ENCODE measurements at places on chromosomes 4 and X.

GRCh38 chr4:102620697-102621497 is 119.7 kb downstream of the NFKB1 start:
- DNase-seq, result peak; percentile 57

GRCh38 chrX:17669891-17670290 is 67.4 kb upstream of the SCML1 start:
- no peak for DNase-seq

DNA sequence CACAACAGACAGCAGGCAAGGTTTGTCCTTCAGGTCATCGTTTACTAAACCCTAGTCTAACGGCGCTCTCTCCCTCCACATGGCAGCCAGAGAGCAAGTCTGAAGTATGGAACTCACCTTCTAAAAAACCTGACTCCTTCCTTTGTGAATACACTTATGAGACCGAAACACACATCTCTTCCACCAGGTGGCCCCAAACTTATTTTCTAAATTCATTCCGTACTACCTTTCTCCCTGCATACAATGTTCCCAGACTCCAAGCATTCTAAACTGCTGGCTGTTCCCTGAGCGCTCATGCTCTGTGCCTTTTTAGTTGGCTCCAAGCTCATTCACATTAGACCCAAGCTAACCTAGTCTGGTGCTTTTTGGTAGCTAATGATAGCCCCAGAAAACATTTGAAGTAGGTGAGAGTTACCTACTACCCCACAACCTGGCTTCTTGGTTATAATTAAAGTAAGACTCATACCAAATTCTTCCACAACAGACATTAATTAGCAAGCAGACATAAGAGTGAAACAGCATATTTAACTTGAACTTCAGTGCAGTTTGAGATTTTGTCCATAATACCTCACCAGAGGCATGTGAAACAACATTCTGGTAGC is 67.6 kb upstream of the DCLK2 start:
- peak; percentile 47 for DNase-seq

GRCh38 chrX:139091066-139091465 is 379.5 kb upstream of the FGF13 start:
- DNase-seq, result no peak

DNA sequence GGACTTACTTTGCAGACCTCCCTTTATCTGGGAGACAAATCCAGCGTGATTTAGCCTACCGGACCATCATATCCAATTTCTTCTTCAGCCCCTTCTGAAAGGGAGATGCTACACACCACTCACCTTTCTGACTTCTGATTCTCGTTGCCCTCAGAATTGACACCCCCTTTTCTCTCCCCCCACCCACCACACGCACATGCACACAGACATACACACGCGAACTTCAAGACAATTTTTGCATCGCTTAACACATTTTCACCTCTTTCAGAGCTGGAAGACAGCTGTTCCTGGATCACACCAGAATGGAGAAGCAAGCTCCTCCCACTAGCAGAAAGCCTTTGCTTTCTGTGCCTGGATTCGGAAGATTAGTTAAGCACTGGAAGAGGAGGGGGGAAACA is 1.0 kb upstream of the SNCA start:
- no peak for DNase-seq

- no peak for DNase-seq
Observed at GRCh38 chr4:1403177-1403583, 3.1 kb downstream of the NKX1-1 start.

DNA sequence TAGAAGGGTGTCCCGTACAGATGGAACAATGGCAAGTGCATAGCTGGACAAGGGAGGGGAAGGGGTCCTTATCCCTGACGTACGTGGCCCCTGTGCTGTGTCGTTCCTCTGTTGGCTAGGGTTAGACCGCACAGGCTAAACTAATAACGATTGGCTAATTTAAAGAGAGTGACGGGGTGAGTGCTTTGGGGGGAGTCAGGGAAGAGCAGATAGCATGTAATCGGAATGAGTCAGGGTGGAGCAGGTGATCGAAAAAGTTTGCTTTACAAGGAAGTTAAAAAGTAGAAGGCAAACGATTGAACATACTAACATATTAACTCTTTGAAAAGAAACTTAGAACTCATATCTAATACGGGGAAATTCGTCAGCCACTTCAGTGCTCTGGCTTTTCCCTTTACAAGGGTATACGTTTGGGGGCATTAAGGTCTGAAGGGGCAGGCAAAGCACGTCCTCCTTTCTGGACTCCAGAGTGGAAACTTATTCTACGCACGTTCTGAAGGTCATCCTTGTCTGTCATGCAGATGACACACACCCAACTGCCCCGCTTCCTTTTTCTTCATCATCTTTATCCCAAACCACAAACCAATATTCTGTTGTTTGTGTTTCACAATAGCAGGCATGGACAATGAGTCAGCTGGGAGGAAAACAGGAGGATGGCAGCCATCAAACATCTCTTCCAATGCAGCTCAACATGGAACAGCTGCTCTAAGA is 10.2 kb upstream of the CRLF2 start:
- DNase-seq, result no peak

- DNase-seq, result no peak
Observed at GRCh38 chr4:17336524-17336961, 175.3 kb downstream of the QDPR start.

GRCh38 chr4:175386776-175387507 is 425.1 kb downstream of the GPM6A start:
- no peak for DNase-seq

GRCh38 chrX:135740681-135741149 is 27.3 kb downstream of the CT45A1 start:
- DNase-seq, result peak; percentile 59

- no peak for DNase-seq
Observed at GRCh38 chrX:48165241-48165640, 31.4 kb downstream of the SSX5 start.

- DNase-seq, result no peak
Observed at GRCh38 chr4:17912011-17912410, 101.2 kb downstream of the NCAPG start.

GRCh38 chr4:140790765-140791164 is 34.6 kb upstream of the TBC1D9 start:
- DNase-seq, result peak; percentile 88

GRCh38 chr4:87068583-87069021 is 133.8 kb downstream of the AFF1 start:
- no peak for DNase-seq

DNA sequence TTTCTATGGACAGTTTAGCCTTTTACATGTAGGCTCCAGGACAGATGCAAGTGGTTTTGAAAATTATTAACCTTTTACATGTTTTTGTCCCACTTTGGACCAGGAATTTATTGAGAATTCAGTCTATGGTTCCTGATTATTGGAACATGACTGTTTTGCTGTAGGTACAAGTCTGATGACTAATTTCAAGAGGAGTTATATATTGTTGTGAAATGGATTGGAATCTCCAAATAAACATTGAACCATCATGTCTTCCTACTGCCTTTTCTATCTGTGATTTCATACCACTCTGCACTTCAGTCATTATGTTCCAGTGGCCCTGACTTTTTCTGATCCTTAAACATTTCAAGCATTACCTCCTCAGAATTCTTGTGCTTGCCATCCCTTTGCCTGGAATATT is 35.9 kb downstream of the TBC1D19 start:
- no peak for DNase-seq

- no peak for DNase-seq
Observed at GRCh38 chrX:119655125-119655524, 37.8 kb downstream of the SEPTIN6 start.

GRCh38 chr4:88196013-88196365 is 37.5 kb upstream of the ABCG2 start:
- no peak for DNase-seq

- DNase-seq, result no peak
Observed at GRCh38 chr4:16603178-16603577, 295.3 kb downstream of the LDB2 start.

GRCh38 chrX:150483356-150483985 is 85.0 kb upstream of the MTM1 start:
- no peak for DNase-seq

Measured in RPMI8226 (cell line).